ENCODE measurements at places on chromosomes 6 and 20. TPM values are rescaled to one million over a fixed set of nuclear protein-coding genes. Genes with fewer than 3 reads are reported as not detected.

Gene CPXM1
- 5.1 TPM for total RNA-seq

Gene PAK5
- total RNA-seq, result 0.21 TPM

DNA sequence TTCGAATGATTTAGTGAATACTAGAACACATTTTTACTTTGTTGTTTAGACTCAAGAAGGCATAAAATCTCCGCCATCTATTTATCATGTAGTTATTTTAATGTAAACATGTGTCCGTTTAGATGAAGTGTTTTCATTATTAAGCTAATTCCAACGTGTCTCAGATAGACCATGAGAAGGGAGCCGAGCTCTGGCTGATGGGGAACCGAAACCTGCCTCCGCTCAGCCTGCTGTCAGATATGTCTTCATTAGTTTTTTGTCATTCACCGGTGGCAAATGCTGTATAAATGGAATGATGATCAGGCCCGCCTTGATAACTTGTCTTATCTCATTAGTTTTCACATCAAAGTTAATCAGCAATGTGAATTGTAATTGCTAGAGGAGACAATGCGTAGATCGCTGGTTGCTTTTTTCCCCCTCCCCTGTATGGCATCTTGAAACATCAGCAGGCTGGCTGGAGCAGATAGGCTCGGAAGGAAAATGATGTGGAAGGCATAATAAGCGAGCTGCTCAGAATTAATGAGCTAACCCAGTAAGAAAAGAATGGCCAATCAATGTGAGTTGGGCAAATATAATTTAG, 136.4 kb downstream of the LINC00237 start:
- H3K4me3 ChIP-seq, result no peak overlapping the region
- H3K36me3 ChIP-seq, result no peaks in the 10 kb centered on the region
- no peak overlapping the region for H3K27ac ChIP-seq
- DNase-seq, result no peak
- no peaks in the 10 kb centered on the region for H3K4me1 ChIP-seq

DNA sequence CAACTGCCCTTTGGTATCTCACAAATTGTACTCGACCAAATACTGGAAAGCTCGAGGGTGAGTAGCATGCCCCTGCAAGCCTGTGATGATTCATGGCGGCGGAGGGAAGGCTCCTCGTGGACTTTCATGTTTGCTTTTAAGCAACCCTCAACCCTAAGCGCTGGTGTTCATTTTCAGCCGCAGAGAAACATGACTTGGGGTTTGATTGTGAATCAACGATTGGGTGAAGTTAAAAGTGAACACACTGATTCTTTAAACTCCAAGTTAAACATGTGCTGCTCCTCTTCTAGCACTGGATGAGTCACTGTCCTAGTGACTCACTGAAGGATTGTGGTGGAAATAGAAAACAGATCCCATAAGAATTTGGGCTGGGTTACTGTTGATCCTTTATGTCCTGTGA, 8.3 kb downstream of the CD109 start:
- H3K27ac ChIP-seq, result peak overlapping the region; percentile 77
- peaks cover 39% of the 10 kb centered on the region for H3K4me1 ChIP-seq
- no peaks in the 10 kb centered on the region for H3K27me3 ChIP-seq
- peak; percentile 80 for DNase-seq
- H3K4me3 ChIP-seq, result no peak overlapping the region

DNA sequence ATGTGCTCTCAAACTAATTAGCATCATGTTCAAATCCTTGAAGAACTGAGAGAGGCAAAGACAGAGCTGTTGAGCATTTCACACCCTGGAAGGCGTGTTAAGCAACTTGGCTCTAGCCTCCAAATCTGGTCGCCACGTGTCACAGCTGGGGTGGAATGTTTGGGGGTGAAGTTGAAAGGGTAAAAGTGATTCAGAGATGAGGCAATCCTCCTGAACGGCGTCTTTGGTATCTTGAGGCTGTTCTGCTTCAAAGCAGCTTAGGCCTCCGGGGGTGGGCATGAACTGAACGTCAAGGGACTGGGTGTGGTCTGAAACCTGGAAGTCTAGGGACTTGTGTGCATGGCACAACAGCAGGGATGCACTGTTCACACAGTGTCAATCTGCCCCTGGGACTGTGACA, 62.3 kb downstream of the TRAM2 start:
- H3K4me3 ChIP-seq, result no peak overlapping the region
- peak; percentile 87 for DNase-seq
- peaks cover 64% of the 10 kb centered on the region for H3K4me1 ChIP-seq
- H3K36me3 ChIP-seq, result peaks cover 8% of the 10 kb centered on the region
- peak overlapping the region; percentile 83 for H3K27ac ChIP-seq

Measured in suprapubic skin (tissue), 4 donors.